Activated CD4-positive, alpha-beta T cell treated with anti-CD3 and anti-CD28 coated beads, Interleukin-2, amount 10 ng/mL, durations not matched to agents 7 days and 5 days (primary cell): ENCODE measurements at places on chromosomes 6 and 20. TPM values are rescaled to one million over a fixed set of nuclear protein-coding genes. Genes with fewer than 3 reads are reported as not detected.

- no peaks in the 10 kb centered on the region for H3K36me3 ChIP-seq
- H3K27ac ChIP-seq = no peak overlapping the region
These were observed 248.7 kb upstream of the RREB1 start for GRCh38 chr6:6859105-6859504.

DNA sequence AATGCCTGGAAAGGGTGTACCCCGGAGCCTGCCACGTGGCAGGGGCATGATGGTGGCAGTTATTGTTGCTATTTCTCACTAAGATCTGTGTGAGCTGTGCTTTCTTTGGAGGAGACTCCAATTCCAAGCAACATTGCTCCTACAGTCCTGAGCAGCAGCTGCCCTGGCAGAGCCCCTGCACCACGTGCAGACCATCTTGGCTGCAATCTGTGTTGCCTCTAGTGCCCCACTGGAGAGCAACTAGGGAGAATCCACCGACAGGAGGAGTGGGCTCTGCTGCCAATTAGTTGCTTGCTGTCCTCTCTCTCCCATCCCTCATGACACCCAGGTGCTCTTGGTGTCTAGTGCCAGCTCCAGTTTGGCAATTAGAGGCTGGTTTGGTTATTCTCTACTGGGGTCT, 116.0 kb downstream of the PXDC1 start:
- H3K27me3 ChIP-seq = peaks cover 8% of the 10 kb centered on the region
- H3K27ac ChIP-seq = no peak overlapping the region
- DNase-seq = no peak

DNA sequence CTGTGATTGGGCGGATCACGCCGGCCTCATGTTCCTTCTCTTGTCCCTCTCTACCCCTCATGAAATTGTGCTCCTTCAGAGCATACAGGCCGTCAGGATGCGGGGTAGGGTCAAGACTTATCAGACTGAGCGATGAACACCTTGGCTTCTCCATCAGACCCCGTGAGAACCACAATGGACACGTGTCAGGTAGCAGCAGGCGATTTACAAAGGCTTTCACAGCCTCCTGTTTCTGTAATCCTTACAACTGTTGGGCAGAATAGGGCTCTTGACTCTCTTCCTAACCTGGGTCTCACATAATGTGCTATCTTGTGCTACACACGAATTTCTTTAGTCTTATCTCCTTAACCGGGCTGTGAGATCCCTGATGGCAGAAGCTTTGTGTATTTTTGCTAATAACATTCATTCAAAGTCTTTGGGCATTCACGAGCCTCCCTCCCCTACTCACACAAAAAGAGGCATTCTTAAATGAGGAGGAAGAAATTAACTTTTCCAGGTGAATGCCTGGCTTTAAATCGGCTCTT, 122.9 kb upstream of the SLC22A23 start:
- H3K36me3 ChIP-seq = no peaks in the 10 kb centered on the region
- DNase-seq = no peak
- no peaks in the 10 kb centered on the region for H3K4me1 ChIP-seq
- H3K27me3 ChIP-seq = peaks cover 19% of the 10 kb centered on the region

GRCh38 chr6:124443541-124443940, 518.7 kb upstream of the RNF217 start:
- H3K4me3 ChIP-seq = no peak overlapping the region
- DNase-seq = no peak
- H3K27me3 ChIP-seq = no peaks in the 10 kb centered on the region
- H3K27ac ChIP-seq = no peak overlapping the region
- H3K4me1 ChIP-seq = no peaks in the 10 kb centered on the region

DNA sequence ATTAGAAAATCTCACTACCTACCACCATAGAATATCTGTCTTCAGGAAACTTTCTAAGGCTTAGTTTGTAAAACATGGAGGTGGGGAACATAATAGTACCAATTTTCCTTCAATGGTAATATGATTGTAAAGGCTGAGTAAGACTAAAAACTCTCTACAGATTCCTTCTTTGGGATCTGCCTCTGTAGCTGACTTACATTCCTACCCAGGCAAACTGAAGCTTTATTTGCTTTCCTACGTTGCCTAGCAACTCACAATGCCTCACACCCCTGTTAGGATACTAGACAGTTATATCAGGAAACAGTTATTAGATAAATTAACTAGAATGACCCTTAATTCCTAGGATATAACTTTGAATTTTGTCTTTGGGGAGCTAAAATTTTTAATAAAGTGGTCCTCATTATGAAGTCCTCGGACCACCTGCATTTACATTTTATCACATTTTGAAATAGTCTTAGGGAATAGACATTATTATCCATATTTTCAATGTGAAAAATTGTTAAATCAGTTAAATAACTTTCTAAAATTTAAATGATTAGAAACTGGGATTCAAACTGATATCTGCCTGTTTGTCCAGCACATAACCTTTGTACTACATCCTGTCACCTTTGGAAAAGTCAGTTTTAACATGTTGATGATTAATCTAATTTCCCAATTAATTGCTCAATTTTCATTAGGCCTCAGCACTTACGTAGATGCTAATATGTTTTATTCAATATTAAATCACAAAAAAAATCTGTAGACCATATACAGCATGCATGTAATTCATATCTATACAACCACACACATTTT, 591.4 kb downstream of the RNF144B start:
- H3K36me3 ChIP-seq = no peaks in the 10 kb centered on the region
- H3K27me3 ChIP-seq = no peaks in the 10 kb centered on the region
- H3K4me1 ChIP-seq = no peaks in the 10 kb centered on the region
- no peak overlapping the region for H3K4me3 ChIP-seq
- H3K27ac ChIP-seq = no peak overlapping the region

DNA sequence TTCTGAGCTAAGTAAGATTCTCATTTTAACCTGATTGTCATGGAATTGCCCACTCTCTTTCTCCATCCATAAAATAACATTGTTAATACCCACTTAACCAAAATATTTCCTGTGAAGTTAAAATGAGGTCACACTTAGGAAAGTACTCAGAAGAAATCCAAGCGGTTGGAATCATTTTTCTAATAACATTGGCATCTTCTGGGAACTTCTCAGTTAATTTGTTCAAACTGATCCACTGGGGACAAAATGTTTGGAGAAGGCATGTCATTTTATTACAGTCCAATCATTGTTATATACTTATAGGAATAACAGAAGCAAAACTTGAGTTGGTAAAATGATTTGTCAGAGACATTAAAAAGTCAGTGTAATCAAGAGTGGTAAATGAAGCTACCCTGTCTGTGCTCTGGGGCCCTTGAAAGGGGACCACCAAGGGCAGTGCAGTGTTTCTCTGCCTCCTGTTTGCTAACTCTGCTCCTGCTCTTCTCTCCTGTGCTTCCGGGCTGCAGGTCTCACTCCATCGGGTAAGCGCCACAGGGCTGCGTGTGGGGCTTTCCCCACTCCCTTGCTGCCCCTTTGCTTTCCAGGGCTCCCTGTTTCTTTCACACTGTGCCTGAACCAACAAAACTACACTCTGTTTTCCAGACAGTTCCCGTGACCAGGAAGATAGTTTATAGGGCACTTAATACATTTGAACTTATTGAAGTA, 50.1 kb downstream of the HDDC2 start:
- no peak overlapping the region for H3K27ac ChIP-seq
- peaks cover 9% of the 10 kb centered on the region for H3K27me3 ChIP-seq
- H3K4me1 ChIP-seq = no peaks in the 10 kb centered on the region
- no peaks in the 10 kb centered on the region for H3K36me3 ChIP-seq
- no peak overlapping the region for H3K4me3 ChIP-seq
- DNase-seq = no peak

- peaks cover 12% of the 10 kb centered on the region for H3K36me3 ChIP-seq
- H3K4me1 ChIP-seq = peaks cover 12% of the 10 kb centered on the region
- H3K4me3 ChIP-seq = no peak overlapping the region
- no peak overlapping the region for H3K27ac ChIP-seq
- peaks cover 1% of the 10 kb centered on the region for H3K27me3 ChIP-seq
- DNase-seq = no peak
These were observed 87.6 kb upstream of the E2F3 start for GRCh38 chr6:20313960-20314530.

DNA sequence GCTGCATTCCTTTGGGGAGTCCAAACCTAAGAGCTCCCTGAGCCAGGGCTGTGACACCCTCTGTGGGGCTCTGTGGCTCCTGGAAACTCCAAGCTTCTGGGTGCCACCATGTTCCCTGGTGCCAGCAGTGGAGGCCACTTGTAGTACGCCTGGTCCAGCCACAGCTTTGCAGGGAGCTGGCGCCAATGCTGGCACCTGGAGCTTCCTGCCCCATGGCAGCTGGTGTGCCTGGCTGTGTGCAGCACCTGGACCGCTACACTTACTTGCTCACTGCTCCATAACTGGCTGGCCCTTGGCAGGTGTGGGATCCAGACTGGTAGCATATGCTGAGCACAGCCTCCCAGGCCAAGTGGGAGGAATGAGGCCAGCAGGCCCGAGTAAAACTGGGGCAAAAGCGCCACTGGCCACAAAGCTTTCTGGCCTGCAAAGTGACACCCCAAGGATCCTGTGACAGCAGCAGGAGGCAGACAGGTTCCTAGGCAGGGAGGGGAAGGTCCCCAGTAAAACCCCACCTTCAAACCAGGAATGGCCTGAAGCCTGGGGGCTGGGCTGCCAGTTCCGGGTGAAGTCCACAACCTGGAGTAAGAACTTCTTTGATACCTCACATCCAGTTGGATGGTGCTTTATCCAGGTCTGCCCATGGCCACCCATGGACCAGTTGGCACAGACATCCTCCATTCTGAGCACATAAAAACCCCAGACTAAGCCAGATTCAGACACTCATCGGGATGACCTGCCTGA, 461.0 kb downstream of the TBC1D32 start:
- DNase-seq = no peak
- no peak overlapping the region for H3K4me3 ChIP-seq
- no peaks in the 10 kb centered on the region for H3K4me1 ChIP-seq
- H3K27me3 ChIP-seq = no peaks in the 10 kb centered on the region
- no peak overlapping the region for H3K27ac ChIP-seq

DNA sequence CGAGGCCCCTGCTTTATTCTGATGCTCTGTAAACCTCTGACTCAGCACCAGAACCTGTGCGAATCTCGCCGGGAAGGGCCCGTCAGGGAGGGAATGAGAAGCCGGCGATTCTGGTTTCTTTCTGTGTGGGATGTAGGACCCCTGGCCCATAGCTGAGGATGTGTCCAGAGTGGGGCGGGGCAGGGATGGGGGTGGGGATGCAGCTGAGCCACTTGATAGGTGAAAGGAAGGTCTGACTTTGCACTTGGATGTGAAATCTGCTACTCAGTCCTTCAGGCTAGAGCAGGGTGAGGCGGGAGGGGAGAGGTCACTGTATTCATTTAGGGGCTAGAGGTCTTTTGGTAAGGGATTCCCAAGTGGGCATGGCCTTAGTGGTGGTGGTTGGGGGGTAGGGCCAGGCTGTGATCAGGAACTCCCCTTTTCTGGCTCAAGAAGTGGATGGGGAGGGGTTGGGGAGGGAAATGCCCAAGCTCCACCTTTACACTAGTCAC, 2.3 kb downstream of the TOX2 start:
- peaks cover 23% of the 10 kb centered on the region for H3K4me1 ChIP-seq
- no peaks in the 10 kb centered on the region for H3K36me3 ChIP-seq
- DNase-seq = no peak
- H3K27me3 ChIP-seq = peaks cover 77% of the 10 kb centered on the region
- H3K27ac ChIP-seq = no peak overlapping the region

- no peak overlapping the region for H3K27ac ChIP-seq
- no peaks in the 10 kb centered on the region for H3K36me3 ChIP-seq
- no peak for DNase-seq
- no peak overlapping the region for H3K4me3 ChIP-seq
These were observed 158.3 kb downstream of the SYCP2 start for GRCh38 chr20:59774921-59775686.

DNA sequence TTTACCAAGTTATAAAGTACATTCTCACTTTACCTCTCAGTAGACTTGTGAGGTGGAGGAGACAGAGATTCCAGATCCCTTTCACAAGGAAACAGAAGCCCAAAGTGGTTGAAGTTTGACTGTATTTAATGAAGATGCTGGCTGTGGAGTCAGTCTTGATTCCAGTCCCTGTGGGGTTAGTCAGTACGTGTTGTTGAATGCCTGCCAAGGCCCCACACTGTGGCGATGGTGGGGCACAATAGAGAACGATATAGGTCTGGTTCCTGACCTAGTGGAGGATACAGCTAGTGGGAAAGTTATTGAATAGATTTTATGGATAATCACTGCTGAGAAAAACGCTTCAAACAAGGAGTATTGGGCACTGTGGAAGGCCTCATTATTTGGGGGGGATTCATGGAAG, 71.4 kb downstream of the LRRC1 start:
- no peaks in the 10 kb centered on the region for H3K4me1 ChIP-seq
- no peak overlapping the region for H3K27ac ChIP-seq
- no peak overlapping the region for H3K4me3 ChIP-seq
- no peaks in the 10 kb centered on the region for H3K27me3 ChIP-seq
- no peaks in the 10 kb centered on the region for H3K36me3 ChIP-seq
- DNase-seq = no peak

The ZC2HC1B gene
- not detected for total RNA-seq

The ZNF318 gene
- 12.8 TPM for total RNA-seq

The SEMG1 gene
- not detected for total RNA-seq
